Common myeloid progenitor, CD34-positive (primary cell): ENCODE measurements at places on chromosomes 5 and 9.

DNA sequence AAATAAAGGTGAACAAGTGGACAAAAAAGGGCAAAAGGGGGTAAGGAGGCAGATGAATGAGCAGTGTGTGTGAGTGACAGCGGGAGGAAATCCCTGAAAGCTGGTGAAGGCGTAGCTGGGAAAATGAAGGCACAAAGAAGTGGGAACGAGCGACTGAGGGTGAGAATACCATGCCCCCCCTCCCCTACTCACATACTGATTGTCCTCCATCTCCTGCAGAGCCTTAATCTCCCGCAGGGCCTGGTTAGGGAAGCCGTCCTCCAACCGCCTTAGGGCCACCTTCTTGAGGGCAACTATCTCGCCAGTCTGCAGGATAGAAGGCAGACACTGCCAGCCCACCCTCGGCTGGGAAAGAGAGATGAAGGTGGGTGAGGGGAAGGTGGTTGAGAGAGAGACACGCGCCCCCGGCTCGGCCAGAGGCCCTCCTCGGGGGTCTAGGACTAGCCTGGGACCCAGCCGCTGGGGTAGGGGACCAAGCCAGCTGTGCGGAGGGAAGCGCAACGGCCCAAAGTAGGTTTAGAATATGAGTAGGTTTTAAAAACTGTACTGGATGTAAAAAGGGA lies 522 bp downstream of the CDK20 start:
- DNase-seq, result no peak

- no peak for DNase-seq
Measured at GRCh38 chr9:4196376-4196775, 103.5 kb downstream of the GLIS3 start.

GRCh38 chr5:124034963-124035362 lies 523.0 kb downstream of the CSNK1G3 start:
- DNase-seq, result peak; percentile 21

DNA sequence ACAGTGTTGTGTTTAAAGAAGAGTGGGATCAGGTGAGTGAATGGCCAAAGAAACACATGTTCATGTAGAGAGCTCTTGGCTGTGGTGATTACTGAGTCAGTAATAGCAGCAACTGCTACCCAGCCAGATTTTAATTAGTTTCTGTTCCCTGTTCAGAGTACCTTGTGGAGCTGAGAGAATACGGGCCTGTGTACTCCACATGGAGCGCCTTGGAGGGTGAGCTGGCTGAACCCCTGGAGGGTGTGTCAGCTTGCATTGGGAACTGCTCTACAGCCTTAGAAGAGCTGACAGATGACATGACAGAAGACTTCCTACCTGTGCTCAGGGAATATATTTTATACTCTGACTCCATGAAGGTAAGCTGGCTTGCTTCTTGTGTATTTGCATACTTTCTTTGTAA lies 52.3 kb downstream of the SLC46A2 start:
- no peak for DNase-seq

GRCh38 chr5:143880178-143880577 lies 68.2 kb downstream of the HMHB1 start:
- DNase-seq, result no peak

- no peak for DNase-seq
Measured at GRCh38 chr5:84546686-84547085, 162.0 kb upstream of the EDIL3 start.

DNA sequence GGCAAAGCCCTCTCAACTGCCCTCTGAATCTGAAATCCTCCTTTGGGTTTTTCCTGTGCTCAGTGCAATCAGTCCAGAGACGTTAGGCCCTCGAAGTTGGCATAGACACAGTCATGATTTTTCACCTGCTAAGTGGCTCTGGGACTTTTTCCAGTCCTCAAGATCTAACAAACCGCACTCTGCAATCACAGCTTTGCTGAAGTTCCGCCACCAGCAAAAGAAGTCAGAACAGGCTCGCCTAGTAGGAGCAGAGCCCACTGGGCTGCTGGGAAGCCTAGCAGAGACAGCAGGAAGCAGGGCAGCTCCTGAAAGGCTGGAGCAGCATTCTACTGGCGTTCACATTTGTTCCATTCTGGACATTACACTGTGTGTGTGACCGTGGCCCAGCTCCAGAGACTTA lies 222.8 kb upstream of the KIF2A start:
- DNase-seq, result no peak

DNA sequence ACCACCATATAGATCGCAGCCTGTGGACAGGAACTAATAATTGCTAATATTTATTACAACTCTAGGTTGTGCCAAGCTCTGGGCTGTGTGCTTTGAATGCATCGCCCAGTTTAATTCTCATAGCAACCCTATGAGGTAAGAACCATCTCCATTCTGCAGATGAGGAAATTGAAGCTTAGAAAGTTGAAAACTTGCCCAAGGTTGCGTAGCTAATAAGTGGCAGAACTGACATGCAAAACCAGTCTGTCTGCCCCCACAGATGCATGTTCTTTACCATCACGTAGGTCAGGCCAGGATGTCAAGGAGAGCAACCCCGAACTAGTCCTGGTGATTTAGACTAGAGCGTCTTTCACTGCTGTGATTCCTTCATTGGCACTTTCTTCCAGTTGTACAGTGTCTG lies 15.6 kb downstream of the WWC1 start:
- no peak for DNase-seq

DNA sequence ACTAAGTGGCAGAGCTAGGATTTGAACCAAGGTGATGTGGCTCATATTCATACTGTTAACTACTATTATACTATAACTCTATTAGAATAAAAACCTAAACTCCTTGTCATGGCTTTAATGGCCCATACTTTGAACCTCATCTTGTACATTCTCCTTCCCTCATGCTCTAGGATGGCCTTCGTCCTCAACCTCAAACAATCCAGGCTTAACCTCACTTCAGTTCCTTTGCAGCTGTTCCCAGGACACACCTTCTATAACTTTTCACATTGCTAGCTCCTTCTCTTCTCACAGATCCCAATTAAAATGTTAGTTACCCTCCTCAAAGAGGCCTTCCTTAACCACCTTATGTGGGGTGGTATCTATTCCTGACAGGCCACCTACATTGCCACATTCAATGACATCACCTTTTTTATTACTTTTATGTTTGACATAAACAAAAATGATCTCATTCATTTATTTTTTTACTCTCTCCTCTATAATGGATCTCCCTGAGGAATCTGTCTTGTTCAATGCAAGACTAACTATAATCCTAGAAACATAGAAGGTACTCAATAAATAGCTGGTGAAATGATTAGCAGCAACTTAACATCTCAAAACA lies 53.7 kb downstream of the CEP120 start:
- DNase-seq, result no peak

GRCh38 chr9:87109851-87110250 lies 162.5 kb upstream of the GAS1 start:
- DNase-seq, result no peak

- DNase-seq, result no peak
Measured at GRCh38 chr5:174623433-174624019, 100.9 kb upstream of the MSX2 start.

DNA sequence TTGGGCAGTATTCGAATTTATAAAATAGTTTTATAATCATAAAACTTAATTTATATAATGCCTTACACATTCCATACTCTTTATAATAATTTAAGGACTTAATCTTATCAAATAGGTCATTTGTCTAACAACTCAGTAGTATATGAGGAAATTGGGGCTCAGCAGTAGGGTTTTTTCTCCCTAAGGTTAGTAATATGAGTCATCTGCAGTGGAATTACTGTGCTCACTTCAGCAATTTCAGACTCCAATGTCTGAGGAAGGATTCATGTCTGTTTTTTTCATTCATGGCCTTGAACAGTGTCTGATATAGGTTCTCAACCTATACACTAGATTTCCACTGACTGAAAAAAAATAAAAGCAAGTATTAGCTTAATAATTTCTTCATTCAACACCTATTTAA lies 7.4 kb downstream of the DMRTA1 start:
- no peak for DNase-seq

- DNase-seq, result no peak
Measured at GRCh38 chr5:38367410-38367809, 109.1 kb downstream of the EGFLAM start.

DNA sequence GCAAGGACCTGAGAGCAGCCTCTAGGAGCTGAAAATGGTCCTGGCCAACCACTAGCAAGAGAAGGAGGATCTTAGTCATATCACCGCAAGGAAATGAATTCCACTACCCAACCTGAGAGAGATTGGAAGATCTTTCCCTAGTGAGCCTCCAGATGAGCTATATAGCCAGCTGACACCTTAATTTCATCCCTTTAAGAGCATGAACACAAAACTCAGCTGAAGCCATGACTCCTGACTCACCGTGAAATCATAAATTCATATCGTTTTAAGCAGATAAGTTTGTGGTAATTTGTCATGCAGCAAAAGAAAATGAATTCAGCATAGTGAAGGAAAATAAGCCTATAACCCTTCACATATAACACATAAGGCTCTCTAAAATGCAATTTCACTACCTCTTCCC lies 23.5 kb downstream of the MAPKAP1 start:
- no peak for DNase-seq

GRCh38 chr5:173954671-173955521 lies 34.1 kb upstream of the C5orf47 start:
- DNase-seq, result no peak

- no peak for DNase-seq
Measured at GRCh38 chr5:160555971-160556631, 134.4 kb downstream of the PTTG1 start.

- no peak for DNase-seq
Measured at GRCh38 chr5:128197896-128198522, 114.4 kb downstream of the SLC12A2 start.

DNA sequence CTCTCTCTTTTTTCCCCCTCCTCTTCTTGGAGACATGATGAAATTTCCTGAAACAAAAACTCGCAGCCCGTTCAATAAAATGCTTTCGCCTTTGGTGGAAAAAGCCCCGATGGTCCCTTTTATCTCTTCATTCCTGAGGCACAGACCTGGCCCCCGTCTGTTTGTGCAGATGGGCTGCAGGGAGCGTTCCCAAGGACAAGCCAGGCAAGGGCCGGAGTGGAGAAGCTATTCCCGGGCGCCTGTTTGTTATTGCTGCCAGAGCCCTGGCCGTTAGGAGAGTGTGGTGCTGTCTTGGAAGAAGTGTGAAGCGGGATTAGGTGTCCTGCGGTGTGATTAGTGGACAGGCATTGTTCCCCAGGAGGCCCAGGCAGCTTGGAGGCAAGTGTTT lies 71.9 kb downstream of the SMIM23 start:
- no peak for DNase-seq

- no peak for DNase-seq
Measured at GRCh38 chr5:126004636-126005035, 418.6 kb upstream of the GRAMD2B start.

GRCh38 chr5:155050384-155051019 lies 36.9 kb downstream of the KIF4B start:
- no peak for DNase-seq
